ENCODE measurements at places on chromosomes 2 and 18.

- DNase-seq = no peak
Measured at GRCh38 chr2:238510911-238511613, 84.3 kb downstream of the ASB1 start.

GRCh38 chr2:118048401-118048800, 34.5 kb upstream of the CCDC93 start:
- DNase-seq = peak; percentile 12

DNA sequence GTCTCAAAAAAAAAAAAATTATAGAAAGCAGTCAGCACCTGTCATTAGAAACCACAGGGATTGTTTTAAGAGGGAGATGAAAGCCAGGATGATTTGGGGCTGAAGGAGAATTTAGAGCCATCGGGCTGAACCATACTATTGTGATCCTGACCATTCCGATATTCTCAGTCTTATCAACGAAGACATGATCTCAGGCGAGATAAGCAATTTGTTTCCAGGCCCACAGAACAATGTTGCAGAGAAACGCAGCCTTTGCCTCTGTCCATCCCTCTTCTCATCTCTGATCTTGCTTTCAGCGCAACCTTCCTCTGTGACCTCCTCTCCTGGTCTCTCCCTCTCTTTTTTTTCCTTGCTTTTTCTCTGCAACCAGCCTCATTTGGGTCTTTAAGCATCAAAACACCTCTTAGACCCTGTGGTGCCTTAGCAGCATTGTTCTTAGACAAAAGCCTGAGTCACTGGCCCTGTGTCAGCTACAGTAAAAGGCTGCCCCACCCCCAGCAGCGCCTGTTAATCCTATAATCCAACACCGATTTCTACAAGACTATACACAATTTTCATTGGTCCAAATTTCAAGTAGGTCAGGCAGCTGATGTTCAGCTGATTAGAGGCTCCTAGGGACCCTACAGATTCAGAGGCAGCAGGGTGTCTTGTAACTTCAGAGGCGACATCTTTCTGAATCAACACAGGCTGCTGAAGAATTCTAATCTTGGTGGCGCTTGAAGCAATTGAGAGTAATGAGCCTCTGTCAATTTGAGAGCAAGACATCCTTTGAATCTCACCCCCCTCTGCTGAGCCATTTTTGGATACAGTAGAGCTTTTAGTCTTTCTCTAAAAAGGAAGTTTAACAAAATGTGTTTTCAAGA, 206.0 kb downstream of the NCK2 start:
- DNase-seq = no peak

GRCh38 chr2:8204711-8205110, 477.1 kb upstream of the ID2 start:
- no peak for DNase-seq

DNA sequence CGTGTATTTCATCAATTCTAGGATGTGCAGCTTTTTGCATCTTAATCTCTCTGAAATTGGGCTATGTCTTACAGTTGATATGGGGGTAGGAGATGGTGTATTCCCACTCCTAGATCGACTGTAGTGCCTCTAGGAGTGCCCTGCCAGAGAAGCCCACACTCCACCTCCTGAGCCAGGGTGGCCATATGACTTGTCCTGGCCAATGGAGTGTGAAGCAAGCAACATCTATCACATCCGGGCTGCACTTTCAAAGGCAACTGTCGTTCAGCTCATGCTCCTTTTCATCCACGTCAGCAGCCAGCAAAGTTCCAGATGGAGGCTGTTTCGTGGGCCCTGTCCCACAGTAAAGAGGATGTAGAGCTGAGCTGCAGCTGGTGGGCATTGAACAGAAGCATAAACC, 149.4 kb upstream of the SLC1A4 start:
- peak; percentile 45 for DNase-seq

GRCh38 chr2:128457006-128457604, 138.4 kb upstream of the HS6ST1 start:
- DNase-seq = no peak

DNA sequence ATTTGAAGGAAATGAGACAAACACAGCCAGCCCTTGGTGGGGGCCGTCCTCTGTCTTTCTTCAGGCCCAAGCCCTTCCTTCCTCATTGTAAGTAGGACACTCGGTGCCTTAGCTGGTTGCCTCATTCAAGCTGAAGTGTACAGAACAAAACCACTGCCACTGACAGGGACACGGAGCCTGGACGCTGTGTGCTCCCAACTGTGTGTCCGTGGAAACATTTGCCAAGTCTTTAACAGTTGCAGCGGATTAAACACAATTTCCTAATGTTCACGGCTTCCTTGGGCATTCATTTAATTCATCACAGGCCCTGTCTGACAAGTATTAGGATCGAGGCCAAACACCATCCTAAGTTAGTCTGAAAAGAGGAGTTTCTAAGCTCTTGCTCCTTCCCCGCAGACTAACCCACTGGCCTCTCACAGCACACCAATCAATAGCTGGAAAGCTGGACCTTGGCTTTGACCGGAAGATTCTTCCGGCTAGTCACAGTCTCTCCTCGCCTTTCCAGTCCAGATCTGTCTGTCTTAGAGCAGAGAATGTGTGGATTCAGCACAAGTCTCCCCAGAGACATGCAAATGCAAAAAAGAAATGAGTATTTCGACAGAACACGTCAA, 68.7 kb upstream of the ACSL3 start:
- DNase-seq = no peak

- DNase-seq = peak; percentile 53
Measured at GRCh38 chr2:170157025-170157684, 20.8 kb upstream of the MYO3B start.

DNA sequence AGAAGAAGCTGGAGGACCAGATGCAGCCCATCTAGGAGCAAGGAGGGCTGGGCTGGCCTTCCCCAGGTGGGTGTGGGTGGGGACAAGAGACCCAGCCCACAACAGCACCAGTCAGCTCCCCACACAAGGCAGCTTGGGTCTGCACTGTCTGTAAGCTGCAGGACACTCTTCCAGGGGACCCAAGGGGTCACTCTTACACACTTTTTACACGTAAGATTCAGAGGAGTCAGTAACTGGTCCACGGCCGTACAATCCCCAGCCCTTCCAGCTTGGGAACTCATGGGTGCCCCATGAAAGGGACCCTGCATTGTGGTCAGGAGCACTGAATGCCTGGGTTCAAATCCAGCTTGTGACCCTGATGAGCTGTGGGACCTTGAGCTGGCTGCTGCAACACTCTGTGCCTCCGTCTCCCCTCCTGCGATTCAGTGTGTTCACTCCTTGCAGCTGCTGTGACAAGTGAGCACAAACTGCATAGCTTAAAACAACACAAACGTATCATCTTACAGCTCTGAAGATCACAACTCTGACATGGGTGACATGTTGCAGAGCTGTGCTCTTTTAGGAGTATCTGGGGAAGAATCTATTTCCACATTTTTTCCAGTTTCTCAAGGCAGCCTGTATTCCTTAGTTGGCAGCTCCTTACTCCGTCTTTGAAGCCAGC, 11.1 kb upstream of the SLC66A3 start:
- no peak for DNase-seq

GRCh38 chr2:240640939-240641338, 15.7 kb downstream of the GPR35 start:
- DNase-seq = peak; percentile 9

DNA sequence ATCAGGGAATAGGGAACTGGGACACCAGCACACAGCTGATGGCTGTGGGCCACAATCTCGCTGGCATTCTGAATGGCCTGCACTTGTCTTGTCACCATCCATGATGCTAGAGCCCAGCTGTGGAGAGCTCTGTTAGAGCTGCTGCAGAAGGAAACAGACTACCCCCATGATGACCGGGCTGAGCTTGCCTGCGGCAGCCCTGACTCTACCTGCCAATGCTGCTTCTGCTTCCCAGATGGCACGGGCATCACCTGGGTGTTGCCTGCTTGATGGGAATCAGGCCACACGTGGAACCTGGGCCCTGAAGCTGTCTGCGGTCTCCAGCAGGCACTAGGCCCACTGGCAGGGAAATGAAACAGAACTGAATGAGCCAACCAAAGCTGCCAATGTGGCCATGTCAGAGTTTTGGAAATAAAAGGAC, 11.2 kb upstream of the DAW1 start:
- DNase-seq = no peak

- no peak for DNase-seq
Measured at GRCh38 chr2:222485367-222486211, 61.2 kb downstream of the SGPP2 start.

DNA sequence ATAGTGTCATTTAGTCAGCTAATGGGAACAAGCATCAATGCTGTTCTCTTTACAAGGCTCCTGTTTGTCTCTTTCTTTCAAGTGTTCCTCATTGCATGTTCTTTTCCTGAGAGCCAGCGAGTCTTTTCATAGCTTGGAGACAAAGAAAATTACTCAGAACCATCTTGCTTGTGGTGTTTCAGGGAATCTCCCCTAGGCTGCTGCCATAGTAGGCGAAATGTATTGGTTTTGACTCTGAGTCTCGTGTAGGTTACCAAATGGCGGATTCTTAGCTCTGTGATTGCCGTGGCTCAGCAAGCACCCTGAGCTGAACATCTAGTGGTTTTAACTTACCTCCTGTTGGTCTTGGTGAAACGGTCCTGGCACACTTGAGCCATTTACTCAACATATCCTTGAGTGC, 68.7 kb downstream of the RHBDD1 start:
- DNase-seq = no peak

GRCh38 chr18:3688690-3689089, 238.7 kb downstream of the TGIF1 start:
- peak; percentile 98 for DNase-seq

- DNase-seq = no peak
Measured at GRCh38 chr2:141499123-141499522, 631.7 kb downstream of the LRP1B start.

- DNase-seq = no peak
Measured at GRCh38 chr2:9031246-9031645, 27.8 kb upstream of the MBOAT2 start.

DNA sequence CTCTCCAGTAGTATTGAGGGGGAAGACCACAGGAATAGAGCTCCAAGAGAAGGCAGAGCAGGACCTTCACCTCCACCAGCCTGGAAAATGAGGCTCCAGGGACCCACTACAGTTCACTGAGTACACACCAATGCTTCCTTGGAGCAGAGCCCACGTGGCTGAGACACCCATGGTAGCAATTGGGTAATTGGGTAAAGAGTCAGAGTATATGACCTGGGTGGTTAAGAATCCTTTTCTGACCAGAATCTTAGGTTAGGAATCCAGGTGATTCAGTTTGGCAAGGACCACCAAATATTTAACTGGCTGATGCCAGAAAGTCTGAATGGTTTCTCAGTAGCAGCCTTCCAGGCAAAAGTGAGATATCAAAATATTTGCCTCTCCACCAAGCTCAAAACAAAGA, 107.7 kb downstream of the MDH1 start:
- no peak for DNase-seq

- DNase-seq = no peak
Measured at GRCh38 chr2:1892529-1893250, 148.4 kb upstream of the PXDN start.

DNA sequence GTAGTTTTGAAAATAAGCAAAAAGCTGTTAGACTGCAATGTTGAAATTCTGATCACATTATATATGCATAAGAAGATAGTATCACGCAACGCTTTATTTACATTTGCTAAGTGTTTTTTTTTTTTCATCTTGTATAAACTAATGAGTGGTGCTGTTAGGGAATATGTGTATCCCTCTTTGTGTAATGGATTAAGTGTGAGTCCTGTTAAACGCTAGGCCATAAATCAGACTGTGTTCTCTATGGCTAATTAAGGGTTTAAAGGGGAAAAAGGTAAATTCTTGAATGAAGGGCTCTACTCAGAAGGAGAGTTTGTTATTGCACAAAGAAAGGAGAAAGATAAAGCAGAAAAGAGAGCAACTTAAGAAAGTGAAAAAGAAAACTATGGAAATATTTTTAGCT, 4.8 kb upstream of the ASXL3 start:
- DNase-seq = no peak

DNA sequence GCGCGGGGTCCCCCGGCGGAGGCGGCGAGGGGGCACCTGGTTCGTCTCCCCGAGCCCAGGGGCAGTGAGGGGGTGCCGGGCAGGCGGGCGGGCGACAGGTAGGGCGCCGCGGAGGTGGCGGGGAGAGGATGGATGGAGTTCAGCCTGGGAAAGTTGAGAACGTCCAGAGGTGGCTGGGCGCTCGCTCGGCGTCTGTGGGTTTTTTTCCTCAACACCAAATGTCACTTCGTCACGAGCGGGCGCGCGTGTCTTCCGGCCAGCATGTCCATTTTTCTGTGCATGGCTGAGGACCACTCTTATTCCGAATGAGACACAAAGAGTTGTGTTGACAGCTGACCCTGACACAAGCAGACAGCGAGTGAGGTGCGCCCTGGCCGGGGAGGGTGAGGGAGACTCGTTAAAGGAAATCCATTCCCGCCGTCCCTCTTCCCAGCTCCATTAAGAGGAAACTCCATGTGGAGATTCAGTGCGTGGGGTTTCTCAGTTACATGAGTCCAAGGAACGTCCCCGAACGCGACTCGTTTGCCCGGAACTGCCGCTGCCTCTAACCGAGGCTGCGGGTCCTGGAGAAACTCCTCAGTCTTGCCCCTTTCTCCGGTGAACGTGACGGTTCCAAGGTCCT, 859 bp downstream of the GREB1L start:
- DNase-seq = peak; percentile 30

- no peak for DNase-seq
Measured at GRCh38 chr2:19784456-19784855, 117.3 kb downstream of the TTC32 start.

DNA sequence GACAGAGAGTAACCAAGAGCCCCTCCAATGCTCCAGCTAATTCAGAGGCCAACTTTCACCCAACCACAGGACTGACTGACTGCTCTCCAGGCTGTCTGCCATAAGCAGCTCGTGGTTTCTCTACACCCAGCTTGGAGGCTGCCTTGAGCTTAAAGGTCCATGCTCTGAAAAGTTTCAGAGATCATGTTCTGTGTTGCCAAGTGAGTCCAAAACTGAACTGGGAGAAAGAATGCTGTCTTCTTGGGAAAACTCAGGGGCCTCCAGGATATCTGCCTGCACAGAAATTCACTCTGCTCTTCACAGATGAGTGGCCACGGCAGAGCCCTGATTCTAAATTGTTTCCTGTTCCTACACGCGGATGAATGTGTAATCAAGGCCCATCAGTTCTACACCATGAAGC, 51.1 kb downstream of the LPIN2 start:
- peak; percentile 74 for DNase-seq

DNA sequence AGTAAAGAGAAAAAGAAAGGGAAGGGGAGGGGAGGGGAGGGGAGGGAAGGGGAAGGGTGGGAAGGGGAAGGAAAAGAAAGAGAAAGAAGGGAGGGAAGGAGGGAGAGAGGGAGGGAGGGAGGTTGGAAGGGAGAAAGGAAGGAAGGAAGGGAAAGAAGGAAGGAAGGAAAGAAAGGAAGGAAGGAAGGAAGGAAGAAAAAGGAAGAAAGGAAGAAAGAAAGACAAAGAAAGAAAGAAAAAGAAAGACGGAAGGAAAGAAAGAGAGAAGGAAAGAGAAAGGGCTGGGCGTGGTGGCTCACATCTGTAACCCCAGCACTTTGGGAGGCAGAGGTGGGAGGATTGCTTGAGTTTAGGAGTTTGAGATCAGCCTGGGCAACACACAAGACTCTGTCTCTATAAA, 24.6 kb upstream of the CCNYL1 start:
- no peak for DNase-seq

DNA sequence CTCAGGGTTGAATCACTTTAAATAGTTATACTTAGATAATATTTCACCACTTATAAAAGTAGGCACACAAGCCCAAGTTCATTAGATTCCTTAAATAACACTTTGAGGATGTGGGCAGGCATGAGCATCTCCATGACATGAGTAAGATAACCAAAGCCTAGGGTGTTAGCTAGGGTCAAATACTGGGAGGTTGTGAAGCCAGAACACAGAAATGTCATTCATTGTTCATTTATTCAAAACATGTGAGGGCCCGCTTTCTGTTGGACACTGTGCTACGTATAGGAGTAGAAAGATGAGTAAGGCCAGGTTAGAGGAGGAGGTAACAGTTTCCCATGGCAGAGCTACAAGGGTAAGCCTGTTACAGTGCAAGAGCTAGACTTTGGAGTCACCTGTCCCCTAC, 93.5 kb upstream of the NEDD4L start:
- peak; percentile 67 for DNase-seq

All from EH (cell line).